ENCODE measurements at places on chromosomes 13 and 19. TPM values are rescaled to one million over a fixed set of nuclear protein-coding genes. Genes with fewer than 3 reads are reported as not detected.

- no peak for DNase-seq
Measured at GRCh38 chr19:46288896-46289588, 7.8 kb upstream of the HIF3A start.

AMH gene
- polyA plus RNA-seq: 2.8 TPM

GRCh38 chr19:19096641-19097627 is 33.1 kb downstream of the SLC25A42 start:
- no peak for DNase-seq

KCTD12 gene
- polyA plus RNA-seq: 92.8 TPM

DNA sequence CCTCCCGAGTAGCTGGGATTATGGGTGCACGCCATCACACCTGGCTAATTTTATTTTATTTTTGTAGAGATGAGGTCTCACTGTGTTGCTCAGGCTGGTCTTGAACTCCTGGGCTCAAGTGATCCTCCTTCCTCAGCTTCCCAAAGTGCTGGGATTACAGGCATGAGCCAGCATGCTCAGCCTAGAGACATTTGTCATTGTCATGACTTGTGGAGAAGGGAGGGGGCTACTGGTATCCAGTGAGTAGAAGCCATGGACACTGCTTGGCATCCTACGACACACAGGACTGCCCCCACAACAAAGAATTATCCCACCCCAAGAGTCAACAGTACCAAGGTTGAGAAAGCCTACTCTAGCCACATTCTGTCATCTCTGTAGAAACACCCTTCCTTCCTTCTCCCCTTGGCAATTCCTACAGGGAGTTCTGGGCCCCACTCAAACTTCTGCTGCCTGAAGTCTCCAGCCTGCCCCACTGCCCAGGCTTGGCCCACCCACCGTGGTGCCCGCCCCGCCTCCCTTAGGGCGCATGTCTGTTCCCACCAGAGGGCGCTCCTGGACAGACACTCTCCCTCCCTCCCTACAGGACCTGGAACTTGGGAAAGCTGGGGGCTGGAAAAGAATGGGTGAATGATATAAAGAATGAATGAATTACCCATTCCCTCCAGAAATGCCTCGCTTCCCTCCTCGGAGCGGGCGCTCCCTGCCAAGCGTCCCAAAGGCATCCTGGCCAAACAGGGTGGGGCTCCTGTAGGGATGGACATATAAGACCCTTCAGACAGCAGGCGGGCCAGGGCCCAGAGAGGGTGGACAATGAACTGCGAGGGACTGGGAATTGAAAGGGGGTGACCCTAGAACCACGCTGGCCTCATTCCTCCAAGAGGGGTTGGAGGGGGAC is 5.5 kb upstream of the EMP3 start:
- DNase-seq: peak; percentile 67

GRCh38 chr19:19538785-19539166 is 711 bp downstream of the CILP2 start:
- no peak for DNase-seq

AZU1 gene
- 1.9 TPM for polyA plus RNA-seq

DNA sequence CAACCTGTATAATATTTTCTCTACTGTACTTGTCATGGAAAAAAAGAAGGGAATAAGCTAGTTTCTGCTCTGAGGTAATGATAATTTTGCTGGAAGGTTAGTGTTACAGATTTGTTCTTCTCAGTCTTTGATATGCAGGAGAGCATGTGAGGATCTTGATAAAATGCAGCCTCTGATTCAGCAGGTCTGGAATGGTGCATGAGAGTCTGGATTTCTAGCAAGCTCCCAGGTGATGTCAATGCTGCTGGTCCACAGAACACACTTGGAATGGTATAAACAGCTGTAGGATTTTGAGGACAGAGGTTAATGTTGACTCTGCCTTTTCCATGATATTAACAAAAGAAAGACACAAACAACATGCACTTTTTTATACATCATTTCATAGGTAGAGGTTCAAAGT is 173.6 kb downstream of the NDFIP2 start:
- DNase-seq: no peak

ZNF625 gene
- 19.6 TPM for polyA plus RNA-seq

DNA sequence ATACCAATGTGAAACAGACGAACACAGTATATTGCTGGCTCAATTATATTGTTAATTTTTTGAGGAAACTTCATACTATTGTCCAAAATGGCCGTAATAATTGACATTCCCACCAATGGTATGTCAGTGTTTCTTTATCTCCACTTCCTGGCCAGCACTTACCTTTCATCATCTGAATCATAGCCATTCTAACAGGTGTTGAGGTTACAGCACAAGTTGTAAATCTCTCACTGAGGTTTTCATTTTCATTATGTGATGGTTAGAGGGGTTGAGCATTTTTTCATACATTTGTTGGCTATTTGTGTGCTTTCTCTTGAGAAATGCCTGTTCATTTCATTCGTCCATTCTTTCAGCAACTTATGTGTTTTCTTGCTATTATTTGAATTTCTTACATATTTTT is 824.0 kb downstream of the UQCRFS1 start:
- DNase-seq: no peak

KLK11 gene
- polyA plus RNA-seq: not detected

GRCh38 chr19:44809577-44810233 is 802 bp downstream of the BCAM start:
- no peak for DNase-seq

DNA sequence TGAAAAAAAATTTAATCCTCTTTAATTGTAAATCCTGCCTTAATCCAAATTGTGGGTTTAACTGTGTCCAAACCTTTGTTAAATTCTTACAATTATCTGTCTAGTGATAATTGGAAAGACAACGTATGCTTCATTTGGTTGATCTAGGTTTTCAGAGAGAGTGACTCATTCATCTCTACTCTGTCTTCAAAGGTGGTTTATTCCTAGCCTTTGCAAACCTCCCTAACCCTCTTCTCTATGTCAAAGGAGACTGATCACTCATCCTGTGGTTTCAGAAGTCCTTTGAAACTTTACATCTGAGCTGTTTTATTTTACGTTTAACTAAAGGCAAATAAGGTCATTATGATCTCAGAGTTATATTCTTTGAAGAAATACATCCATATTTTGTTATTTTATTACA is 8.8 kb upstream of the OXGR1 start:
- no peak for DNase-seq

Measured in renal cortex interstitium (tissue), 15 donors.